ENCODE measurements at places on chromosomes 5 and 9.
A peak's percentile ranks its signal among the peaks of the same experiment; 100 is the strongest.

DNA sequence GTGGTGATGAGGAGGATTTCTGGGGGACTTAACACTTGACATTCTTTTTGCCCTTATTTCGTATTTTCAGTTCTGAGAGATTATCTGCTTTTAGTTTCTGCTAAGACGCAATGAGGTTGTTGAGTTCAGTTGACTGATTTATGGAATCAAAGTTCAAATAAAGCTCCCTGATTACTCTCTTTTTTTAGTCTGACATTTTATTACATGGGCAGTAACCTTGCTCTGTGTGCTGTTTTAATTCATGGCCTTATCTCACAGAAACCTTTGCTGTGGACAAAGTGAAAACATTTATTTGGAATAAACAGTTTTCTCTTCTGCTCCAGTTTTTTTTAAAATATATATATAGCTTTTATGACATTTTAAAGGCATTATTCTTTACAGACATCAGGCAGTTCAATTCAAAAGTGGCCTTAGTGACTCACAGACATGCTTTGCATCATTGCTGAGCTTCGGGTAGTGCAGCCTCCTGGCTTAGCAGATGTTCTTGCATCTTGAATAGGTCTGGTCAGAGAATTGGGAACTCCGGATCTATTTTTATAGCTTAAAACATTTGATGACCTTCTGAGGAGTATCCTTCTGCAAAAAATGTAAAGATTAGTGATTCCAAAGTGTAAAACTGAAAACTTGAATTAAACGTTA lies 162.9 kb downstream of the FAM170A start:
- DNase-seq, result no peak

- DNase-seq, result no peak
Observed at GRCh38 chr5:20469792-20470191, 481.8 kb upstream of the CDH18 start.

- no peak for DNase-seq
Observed at GRCh38 chr9:122336866-122337555, 33.8 kb upstream of the PTGS1 start.

DNA sequence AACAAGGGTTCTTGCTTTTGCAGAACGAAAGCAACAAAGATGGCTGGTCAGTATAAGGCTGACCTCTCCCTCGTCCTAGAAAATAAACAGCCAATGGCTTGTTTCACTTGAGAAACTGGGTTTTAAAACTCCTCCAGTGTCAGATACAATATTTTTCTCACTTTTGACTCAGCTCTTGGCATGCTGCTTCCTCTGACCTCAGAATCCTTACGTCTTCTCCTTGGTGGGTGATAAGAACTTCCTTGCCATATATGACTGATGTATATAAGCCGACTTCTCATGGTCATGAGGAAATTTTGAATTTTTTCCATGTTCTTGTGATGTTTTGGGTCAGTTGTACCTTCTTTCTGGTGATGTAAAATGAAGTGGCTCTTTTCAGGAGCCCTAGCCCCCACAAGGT lies 3.8 kb downstream of the ZNF618 start:
- DNase-seq, result no peak

DNA sequence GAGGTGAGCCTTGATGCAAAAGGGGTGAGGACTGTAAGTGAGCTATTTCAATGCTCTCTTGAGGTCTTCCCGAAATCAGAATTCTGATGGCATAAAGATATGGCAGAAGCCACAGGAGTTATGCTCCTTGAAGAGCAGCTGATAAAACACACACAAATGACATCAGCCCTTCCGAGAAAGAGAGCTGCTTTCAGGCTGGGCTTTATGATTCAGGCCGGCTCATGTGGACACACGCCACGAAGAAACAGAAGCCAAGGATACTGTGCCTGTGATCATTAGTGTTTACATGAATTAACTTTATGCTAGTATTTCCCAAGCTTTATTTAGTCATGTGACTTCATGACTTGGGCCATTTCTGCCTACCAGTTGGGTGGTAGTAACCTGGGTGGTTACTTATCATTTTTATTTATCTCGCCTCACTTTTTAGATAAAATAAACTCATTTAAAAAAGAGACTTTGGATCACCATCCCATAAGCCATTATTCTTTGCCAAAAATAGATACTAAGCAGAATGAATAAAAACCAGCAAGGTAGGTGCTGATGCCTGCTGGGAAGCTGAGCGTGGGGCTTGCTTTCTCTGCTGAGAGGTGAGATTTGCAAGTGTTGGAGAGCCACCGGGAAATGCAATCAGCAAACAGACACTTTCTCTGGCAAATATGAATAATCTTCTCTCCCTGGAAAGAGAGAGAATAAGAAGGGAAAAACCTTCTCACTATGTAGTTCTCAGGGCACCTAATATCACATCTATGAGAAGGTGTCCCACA lies 73.0 kb upstream of the SLC25A51 start:
- DNase-seq, result no peak

GRCh38 chr5:72540759-72541438 lies 33.7 kb upstream of the ZNF366 start:
- DNase-seq, result no peak

DNA sequence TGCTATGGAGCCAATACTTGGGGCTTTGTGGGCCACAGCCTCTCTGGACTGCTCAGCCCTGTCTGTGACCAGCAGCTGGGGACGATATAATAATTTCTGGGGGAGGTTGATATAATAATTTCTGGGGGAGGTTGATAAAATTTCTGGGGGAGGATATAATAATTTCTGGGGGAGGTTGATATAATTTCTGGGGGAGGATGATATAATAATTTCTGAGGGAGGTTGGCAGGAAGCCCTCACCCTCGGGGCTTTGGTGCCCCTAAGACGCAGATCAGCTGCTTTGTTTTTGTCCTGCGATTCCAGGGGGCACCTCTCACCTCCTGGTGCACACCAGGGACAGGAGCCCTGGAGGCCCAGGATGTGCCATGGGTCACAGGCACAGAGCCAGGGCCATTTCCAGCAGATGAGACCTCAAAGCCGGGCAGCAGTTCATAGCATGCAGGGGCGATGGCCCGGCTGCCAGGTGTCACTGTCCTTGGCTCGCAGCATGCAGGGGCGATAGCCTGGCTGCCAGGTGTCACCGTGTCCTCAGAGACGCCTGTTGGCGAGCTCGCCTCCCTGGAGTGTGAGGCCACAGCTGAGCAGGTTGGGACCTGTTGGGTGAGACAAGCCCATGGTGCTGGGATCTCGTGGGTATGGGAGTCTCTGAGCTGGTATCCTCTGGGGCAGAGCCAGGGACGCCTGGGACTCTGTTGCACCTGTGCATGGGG lies 3.8 kb upstream of the TOR4A start:
- no peak for DNase-seq

DNA sequence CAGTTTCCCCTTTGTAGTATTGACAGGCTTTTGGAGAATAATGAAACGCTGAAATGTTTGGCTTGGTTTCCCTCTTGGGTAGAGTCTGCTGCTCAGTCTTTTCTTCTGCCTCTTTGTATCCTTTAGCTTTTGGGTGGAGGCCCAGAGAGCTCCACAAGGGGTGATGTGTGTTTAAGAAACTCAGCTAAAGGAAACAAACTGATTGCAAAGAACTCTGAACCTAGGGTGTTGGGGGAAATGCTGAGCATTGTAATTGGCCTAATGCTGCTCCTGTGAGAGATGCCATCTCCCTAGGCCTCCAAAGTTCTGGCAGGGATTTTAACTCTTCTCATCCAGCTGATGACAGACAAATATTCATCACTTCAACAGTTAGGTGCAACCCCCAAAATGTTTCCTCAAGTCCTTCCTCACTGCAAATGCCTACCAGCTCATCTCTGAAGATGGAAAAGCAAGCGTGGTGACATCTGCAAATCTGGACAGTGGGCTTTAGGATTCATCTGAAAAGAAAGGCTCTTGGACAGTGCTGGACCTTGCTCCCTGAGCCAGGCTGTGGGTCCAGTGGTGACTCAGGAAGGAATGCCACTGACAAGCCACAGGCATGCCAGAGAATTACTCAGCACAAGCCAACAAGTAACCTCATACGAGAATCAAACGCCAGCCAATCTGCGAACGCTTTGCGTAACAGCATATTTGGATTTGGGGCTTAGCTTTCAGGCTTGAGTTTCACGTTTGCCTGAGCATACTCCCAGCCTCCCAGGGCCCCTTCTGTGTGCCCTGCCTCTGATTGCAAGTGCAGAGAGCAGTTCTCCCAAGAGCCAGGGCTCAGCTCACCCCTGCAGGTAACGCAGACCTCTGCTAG lies 30.5 kb upstream of the ZSWIM6 start:
- DNase-seq, result no peak

DNA sequence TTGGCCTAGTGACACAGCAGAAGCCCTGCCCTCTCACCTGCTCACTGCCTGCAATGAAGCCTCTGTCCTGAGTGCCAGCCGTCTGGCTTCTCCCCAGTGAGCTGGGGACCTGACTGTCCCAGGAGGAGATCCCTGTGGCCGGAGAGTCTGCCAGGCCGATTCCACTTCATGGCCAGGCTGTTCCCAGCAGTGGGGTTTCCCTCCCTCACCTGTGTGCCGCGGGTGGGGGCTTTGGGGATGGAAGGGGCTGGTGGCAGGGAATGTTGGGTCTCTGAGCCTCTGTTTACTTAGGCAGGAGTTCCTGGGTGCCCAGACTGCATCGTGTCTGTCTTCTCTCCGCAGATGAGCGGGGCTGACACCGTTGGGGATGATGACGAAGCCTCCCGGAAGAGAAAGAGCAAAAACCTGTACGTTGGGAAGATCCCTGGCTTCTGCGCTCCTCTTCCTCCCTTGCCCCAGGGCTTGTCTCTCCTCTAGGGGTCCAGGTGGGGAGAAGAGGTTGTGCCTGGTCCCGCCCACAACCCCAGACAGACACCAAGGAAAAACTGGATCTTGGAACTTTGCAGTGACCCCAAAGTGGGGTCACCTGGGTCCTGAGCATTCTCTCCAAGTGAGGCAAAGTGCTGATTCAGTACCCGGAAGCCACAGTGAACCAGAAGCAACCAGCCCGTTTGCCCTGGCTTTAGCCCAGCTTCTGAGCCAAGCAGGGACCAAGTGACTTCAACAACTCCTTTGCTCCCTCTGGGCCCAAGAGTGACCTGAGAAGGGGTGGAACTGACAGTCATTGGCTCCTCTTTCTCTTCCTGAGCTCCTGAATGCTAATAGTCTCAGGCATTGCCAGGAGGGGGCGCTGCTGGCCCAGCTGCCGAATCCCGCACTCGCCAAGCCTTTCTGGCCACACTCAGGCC lies 127.7 kb downstream of the RGS3 start:
- DNase-seq, result no peak

DNA sequence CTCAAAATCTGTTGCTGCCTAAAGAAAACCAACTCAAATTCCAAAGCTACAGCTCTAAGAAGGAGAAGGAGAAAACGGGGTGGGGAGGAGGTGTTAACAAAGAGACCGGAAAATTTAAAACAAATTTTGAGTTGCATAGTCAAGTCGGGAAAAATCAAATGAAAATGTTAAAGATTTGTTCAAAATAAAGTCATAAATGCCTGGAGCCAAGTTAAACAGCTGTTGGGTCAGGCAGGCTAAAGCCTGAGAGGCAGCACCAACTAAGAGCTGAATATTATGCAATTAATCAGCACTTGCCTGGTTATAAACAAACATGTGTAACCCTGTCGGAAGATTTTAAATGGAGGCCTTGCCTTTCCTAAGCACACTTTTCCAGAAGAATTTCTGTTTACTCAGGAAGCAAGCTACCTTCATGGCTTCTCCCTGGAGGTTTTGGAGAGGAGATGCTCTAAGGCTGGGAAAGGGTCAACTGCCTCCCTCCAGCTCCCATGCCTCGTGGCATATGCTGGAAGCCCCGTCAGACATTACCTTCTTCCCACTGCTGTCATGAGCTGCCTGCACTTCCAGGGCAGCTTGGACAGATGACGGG lies 270.5 kb downstream of the DMRT2 start:
- no peak for DNase-seq

DNA sequence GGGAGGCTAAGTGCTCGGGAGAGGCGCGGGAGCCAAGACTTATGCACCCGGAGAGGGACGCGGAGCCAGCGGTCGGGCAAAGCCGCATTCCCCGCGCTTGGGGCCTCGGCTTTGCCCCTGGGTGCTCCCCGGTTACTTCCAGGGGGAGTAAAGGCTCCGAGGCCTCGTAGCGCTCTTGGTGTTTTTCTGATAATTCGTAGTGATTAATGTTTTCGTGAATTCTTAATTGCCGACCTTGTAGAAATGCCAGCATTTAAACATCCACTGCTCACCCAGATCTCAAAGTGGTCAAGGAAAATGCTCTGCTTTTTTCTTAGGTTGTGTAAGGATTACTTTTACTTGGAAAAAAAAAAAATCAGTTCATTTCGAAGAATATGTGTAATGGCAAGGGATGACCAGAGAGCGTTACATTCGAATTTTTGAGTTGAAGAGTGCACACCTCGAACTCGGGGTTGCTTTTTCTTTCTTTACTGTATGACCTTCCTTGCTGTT lies 654 bp upstream of the TUT7 start:
- DNase-seq, result no peak

GRCh38 chr5:132425975-132426524 lies 56.5 kb downstream of the SLC22A5 start:
- no peak for DNase-seq

DNA sequence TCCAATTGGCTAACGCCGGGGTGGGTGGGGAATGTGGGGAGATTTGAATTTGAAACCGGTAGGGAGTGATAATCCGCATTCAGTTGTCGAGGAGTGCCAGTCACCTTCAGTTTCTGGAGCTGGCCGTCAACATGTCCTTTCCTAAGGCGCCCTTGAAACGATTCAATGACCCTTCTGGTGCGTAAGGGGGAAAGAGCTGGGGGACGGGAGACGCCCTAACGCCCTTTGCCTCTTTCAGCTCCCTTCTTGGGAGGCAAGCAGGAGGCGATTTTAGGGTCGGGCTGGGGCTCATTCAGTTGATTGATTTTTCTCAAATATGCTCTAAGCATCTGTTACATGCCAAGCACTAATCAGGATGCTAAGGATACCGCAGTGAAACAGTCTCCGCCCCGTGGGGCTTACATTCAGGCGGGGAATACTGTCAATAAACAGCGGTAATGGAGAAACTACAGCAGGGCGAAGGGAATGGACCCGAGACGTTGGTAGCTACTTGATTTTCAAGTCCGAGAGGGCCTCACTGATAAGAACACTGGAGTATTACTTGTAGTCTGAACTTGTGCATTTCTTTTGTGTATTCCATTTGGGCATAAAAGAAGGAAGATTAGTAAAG lies at the start of gene HMMR:
Gene HMMR, plus strand, starts transcription at position 71 of the 610 bp plus-strand sequence. Its CDS starts 61 bp downstream, at position 132.
- no peak for DNase-seq

DNA sequence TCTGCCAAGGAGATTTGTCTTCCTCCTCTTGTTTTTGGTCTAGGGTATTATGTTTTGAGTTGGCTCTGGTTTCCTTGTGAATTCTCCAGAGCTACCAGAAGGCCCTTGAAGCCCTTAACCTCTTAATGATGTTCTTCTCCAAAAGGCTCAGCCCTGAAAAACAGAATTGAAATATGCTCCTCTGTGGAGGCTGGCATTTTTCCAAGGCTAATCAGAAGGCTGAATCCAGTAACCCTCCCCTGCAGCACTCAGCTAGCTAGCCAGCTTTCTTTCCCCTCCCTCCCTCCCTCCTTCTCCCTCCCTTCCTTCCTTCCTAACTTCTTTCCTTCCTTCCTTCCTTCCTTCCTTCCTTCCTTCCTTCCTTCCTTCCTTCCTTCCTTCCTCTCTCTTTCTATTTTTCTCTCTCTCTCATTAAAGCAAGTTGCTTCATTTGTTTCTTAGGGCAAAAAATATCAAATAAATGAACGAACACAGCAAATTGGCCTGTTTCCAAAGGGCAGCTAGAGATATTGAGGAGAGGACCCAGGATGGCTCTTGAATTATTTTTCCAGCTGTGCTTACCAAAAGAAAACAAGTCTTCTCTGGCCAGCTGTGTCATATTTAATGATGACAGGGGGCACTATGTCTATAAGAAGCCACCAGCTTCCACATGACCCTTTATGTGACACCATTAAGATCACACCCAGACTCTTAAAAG lies 38.7 kb downstream of the JAKMIP2 start:
- DNase-seq, result peak; percentile 72

GRCh38 chr9:85900504-85901201 lies 40.3 kb upstream of the NAA35 start:
- no peak for DNase-seq

GRCh38 chr5:56819060-56819881 lies 3.9 kb downstream of the MAP3K1 start:
- no peak for DNase-seq
